Mammary epithelial cell (primary cell): ENCODE measurements at places on chromosomes 16 and 17.
A peak's percentile ranks its signal among the peaks of the same experiment; 100 is the strongest.

- peak; percentile 85 for DNase-seq
Measured at GRCh38 chr16:10616756-10617640, 36.6 kb upstream of the EMP2 start.

- no peak for DNase-seq
Measured at GRCh38 chr17:79752175-79752574, 21.4 kb downstream of the ENPP7 start.

DNA sequence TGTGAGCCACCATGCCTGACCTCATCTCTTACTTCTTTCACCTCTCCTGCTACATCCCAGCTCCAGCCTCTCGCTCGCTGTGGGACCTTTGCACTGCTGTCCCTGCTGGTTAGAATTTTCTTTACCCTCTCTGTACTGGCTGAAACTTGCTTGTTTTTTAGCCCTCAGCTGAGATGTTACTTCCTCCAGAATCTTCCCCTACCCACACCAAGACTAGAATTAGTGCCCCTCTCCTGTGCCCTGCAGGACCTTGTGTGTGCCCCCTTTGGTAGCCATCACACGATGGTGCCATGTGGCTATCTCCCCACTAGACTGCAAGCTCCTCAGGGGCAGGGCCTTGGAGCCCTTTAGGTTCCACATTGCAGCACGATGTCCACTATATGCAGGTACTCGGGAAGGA is 84.1 kb downstream of the AIPL1 start:
- no peak for DNase-seq

- DNase-seq, result peak; percentile 42
Measured at GRCh38 chr16:51982715-51983680, 563.9 kb downstream of the TOX3 start.

- DNase-seq, result no peak
Measured at GRCh38 chr16:85079785-85080570, 32.3 kb downstream of the CIBAR2 start.

DNA sequence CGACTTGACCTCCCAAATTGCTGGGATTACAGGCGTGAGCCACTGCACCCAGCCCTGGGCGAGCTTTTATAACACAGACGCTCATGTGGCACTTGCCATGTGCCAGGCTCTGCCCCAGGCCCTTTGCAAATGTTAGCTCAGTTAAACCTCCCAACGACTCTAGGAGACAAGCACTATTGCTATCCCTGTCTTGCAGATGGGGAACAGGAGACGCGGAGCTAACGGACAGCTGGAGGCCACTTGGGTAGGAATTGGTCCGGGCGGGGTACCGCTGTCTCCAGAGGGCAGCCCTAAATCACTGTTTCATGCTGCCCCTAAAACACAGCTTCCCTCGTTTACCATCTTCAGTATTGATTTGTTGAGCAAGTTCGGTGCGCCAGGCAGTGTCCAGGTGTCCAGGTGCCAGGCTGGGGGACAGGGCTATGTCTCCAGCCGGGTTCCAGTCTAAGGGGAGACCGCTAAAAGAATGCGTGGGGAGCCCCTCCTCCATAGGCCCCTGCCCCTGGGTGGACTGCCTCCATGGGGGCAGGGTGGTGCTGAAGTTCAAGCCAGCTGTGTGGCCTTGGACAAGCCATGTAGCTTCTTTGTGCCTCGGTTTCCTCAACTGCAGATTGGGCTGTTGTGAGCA is 23.7 kb downstream of the TMEM235 start:
- DNase-seq, result no peak

GRCh38 chr17:32256701-32257019 is 9.0 kb upstream of the RHBDL3 start:
- DNase-seq, result no peak

GRCh38 chr17:77822302-77823030 is 136.0 kb upstream of the TNRC6C start:
- DNase-seq, result no peak

- DNase-seq, result no peak
Measured at GRCh38 chr16:23944381-23944780, 108.6 kb downstream of the PRKCB start.

- DNase-seq, result no peak
Measured at GRCh38 chr17:69388822-69389442, 25.6 kb upstream of the MAP2K6 start.

- no peak for DNase-seq
Measured at GRCh38 chr16:83924686-83925085, 25.8 kb downstream of the MLYCD start.

- DNase-seq, result no peak
Measured at GRCh38 chr16:729768-730665, 3.1 kb downstream of the HAGHL start.

GRCh38 chr16:554640-555365 is 5.4 kb upstream of the PRR35 start:
- peak; percentile 47 for DNase-seq

DNA sequence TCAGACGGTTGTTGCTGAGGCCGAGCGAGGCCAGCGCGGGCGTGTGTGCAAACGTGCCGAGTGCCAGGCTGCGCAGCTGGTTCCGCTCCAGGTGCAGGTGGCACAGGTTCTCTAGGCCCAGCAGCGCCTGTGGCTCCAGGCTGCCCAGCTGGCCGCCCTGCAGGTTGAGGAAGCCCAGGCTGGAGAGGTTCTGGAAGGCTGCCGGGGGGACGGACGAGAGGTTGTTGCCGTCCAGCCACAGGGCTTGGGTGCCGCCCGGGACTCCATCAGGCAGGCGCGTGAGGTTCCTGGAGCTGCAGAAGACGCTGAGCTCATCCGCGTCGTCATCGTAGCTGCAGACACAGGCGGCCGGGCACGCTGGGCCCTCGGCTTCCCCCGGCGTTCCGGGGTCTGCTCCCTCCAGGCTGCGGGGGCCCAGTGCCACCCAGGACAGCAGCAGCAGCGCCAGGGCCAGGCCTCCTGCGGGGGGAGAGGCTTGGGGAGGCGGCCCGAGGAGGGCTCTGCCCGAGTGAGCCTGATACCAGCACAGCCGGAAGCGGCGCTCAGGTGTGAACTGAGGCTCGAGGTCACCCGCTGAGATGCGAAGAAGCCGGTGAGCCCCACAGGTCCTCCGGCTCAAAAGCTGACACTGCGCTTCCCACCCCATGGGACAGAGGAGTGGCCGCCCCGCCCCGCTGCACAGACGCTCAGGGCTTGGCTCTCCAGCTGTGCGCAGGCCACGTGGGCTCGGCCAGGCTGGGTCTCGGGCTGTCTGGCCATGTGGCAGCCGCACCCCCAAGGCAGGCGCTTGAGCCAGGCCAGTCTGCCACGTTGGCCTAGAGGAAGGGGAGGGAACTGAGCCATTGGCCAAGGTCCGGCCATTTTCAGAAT is 1.3 kb downstream of the IGFALS start:
- no peak for DNase-seq
